ENCODE measurements at places on chromosomes 13 and 19. TPM values are rescaled to one million over a fixed set of nuclear protein-coding genes. Genes with fewer than 3 reads are reported as not detected.

DNA sequence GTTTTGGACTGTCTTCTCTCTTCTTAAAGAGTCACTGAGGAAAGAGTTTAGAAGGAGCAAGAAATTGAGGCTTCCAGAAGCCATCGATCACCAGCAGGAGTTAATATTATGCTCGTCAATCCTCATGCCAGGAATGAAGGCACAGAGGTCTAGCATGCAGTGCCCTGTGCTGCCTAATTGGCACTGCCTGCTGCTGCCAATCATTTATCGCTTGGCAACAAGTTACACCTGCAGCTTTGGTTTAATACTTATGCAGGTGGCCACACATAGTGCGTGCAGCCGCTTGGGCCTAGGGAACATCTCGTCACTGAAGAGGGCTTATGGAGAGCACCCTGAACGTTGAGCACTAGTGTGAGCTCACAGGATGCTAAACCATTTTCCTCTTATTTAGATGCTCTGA lies 2.7 kb upstream of the SOX1 start:
- DNase-seq = no peak

GRCh38 chr19:7817801-7818200 lies 12.2 kb upstream of the EVI5L start:
- DNase-seq = no peak

DNA sequence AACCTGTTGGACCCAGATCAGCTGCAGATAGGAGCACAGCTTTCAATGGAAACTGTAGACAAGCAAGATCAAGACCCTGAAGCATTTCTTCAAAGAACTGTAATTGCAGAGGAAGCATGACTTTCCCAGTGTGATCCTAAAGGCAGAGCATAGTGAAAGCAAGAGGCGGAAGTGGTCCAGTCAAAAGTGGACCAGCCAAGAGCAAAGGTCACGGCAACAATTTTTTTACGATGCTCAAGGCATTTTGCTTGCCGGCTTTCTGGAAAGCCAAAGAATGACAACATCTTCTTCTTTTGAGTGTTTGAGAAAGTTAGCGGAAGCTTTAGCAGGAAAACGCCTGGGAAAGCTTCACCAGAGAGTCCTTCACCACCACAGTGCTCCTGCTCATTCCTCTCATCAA lies 111.6 kb downstream of the RNF17 start:
- no peak for DNase-seq

DNA sequence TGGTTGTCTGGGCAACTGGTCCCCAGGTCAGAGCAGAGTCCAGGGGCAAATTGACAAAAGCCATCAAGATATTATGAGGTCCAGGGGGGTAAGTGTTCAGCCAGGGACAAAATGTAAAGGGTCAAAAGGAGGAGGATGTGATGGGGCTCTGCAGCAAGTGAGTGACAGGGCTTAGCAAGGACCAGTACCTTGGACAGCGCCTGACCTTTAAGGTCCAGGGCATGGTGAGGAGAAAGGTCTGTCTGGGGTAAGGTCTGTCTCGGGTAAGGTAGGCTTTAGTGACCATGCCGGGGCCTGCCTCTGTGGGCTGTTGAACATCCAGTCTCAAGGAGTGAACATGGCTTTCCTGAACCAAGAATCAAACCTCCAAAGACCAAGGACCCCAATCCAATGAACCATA lies 6.3 kb upstream of the ZNF358 start:
- DNase-seq = no peak

DNA sequence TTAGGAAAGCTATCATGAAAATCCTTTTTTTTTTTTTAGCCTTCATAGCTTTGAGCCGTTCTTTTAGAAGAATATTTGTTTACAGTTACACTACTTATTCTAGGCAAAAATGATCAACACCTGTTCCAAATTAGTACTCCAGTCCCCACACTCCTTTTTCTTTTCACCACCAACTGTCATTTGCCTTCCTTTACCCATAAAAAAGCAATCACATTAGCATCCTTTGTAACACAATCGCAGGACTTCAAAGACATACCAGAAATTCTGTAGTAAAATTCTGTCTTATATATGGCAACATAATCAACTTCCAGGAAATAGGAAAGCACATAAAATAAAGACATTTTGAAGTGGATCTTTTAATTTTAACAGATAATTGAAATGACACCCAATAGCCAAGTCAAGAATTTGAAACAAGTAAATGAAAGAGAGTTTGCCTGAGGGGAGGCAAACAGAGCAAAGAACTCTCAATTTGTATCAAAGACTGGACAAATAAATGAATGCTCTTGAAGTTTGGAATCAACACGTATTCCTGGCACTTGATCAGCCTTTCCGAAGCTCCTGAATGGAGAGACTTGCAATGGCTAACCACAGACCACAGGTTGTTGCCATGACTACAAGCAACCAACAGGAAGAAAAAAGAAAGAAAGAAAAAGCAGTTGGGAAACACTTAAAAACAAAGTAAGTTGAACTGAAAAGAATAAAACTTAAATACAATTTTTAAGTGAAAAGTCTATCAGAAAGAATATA lies 206.8 kb downstream of the PCDH9 start:
- DNase-seq = no peak

DNA sequence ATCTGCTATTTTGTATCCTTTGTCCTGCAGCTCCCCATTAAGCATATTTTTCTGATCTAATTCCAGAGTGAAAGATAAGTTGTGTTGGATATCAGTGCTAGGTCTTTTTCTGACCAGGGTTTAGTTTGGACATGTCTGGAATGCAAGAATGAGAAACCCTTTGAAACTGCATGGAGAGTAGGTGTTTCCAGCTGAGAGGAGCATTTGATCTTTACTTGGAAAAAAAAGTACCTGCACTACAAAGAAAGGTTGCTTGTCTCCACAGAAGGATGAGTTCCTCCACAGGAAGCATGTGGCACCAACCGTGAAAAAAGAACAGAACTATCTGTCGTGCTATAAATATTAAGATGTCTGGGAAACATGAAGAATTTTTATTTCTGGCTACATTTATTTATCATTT lies 36.6 kb upstream of the MED4 start:
- no peak for DNase-seq

DNA sequence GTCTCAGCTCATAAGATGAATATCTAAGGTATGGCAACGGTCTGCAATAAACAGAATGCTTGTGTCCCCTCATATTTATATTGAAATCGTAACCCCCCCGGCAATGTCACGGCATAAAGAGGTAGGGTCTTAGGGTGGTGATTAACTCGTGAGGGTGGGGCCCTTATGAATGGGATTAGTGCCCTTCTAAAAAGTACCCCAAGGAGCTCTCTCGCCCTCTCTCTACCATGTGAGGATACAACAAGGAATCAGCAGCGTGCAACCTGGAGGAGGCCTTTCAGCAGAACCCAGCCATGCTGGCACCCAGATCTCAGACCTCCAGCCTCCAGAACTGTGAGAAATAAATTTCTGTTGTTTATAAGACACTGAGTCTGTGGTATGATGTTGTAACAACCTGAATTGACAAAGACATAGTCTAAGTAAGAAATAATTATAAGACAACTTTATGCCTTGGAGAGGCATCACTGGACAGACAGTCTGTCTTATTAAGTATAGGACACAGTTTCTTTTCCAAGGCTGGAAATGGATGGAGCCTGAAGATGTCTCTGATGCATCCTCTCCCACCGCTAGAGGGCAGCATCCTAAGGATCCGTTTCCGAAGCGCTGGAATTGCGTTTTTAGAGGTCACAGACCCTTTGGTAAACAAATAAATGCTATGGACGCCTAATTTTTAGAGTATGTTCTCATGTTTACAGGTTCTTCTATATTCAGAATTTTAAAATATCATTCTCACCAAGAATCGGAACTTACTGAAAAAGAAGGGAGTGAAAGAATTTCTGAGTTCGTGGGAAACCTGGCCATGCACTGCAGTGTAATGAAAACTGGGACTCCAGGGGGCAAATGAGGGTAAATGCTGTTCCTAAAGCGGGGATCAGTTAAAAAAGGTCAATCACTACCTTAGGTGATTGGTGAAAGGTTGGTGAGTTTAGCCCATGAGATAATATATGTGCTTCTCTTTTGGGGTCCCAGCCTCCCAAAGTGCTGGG lies 13.3 kb upstream of the LEUTX start:
- DNase-seq = no peak

DNA sequence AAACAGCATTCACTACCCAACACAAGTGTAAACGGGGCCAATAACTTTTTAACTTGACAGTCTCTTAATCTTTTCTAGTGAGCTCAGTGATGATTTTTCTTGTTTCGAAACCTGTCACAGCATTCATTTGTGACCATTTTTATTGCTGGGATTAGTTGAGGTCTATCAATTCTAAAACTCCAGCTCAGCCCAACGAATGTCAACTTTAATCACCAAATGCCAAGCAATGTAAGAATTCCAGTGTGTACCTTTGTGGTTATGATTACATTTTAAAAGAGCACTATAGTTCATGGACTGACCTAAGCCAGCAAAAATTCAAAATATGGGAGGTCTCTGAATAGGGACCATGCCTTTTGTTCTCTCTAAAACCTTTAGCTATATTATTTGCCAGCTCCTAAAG lies 694.3 kb upstream of the SGCG start:
- DNase-seq = no peak

GRCh38 chr13:38697628-38698333 lies 10.9 kb downstream of the FREM2 start:
- DNase-seq = no peak

DNA sequence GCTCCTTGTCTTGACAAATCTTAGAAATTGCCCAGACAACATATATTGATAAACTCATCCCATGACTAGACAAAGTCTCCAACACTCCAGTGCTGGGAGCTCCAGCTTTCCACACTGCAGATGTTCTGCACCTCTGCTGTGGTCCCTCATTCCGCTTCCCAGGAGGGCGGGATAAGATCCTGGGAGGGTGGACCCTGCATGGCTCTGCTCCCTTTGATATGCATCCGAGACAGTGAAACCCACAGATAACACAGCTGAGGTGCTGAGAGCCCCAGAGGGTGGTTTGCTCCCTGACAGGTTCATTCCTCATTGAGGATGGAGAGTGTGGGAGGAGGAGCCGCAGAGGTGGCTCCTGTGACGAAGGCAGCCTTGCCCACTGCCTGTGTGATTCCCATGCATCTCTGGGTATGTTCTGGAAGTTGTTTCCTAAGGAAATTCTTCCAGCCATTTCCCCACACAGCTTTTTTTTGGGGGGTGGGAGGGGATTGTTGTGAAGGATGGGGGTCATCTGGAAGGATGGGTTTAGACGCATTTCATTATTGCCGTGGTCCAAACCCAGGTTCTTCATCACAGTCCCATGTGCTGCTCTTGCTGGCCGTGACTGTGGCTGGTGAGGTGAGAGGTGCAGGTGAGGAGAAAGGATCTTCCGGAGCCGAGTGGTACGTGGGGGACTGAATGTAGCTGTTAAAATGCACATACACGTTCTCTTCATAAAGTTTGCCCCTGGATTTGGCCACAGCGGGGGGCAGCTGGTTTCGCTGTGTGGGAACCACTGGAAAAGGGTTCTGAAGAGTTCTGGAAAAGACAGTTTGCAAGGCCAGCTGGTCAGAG lies 46.4 kb downstream of the SLC7A9 start:
- DNase-seq = peak; percentile 67

- peak; percentile 97 for DNase-seq
Measured at GRCh38 chr19:10334588-10335351, 1.4 kb upstream of the RAVER1 start.

DNA sequence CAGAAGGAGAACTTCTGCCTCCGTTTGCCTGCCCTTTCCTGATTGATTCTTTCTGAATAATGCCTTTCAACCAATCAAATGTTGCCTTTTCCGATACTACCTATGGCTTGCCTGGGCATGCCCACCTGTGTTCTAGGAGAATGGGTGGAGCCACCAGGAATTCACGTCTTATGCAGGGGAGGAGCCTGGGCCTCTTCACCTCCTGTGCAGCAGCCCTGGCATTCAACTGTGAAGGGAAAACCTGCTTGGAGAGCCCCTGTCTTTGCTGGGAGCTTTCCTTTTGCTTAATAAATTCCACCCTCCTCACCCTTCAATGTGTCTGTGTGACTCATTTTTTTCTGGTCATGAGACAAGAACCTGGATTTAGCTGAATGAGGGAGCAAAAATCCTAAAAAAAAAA lies 730.7 kb downstream of the UQCRFS1 start:
- DNase-seq = no peak

- no peak for DNase-seq
Measured at GRCh38 chr19:39253374-39254149, 4.9 kb upstream of the IFNL4 start.

GRCh38 chr19:10189616-10190015 lies 5.1 kb downstream of the DNMT1 start:
- no peak for DNase-seq

DNA sequence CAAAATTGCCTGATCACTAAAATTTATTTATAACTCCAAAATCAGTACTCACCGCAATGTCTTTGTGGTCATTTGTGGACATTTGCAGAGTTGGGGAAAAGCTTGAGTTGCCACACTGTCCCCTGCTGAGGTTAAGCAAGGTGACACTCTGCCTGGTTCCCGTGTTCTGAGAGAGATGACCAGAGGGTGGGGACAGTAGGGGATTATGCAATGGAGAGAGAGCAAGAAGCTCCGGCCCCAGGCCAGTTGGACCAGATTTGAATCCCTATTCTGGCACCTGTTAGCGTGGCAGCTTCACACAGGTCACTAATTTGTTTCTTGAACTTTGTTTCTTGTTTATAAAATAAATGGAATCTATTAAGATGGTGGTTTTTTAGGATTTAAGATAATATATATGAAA lies 17.8 kb downstream of the ERCC5 start:
- no peak for DNase-seq

GRCh38 chr13:31807090-31807541 lies 67.8 kb downstream of the RXFP2 start:
- no peak for DNase-seq

- no peak for DNase-seq
Measured at GRCh38 chr19:42197375-42197817, 20.1 kb downstream of the DEDD2 start.

DNA sequence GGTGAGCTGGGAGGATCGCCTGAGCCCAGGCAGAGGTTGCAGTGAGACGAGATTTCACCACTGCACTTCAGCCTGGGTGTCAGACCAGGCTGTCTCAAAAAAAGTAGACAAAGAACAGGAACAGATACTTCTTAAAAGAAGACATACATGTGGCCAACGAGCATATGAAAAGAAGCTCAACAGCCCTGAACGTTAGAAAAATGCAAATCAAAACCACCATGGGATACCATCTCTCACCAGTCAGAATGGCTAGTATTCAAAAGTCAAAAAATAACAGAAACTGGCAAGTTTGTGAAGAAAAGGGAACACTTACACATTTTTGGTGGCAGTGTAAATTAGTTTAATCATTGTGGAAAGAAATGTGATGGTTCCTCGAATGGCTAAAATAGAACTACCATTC lies 3.0 kb upstream of the LGALS14 start:
- DNase-seq = no peak

GRCh38 chr19:5030136-5030820 lies 61.4 kb downstream of the KDM4B start:
- no peak for DNase-seq

GRCh38 chr19:1272423-1273262 lies 2.7 kb upstream of the FAM174C start:
- DNase-seq = no peak

GRCh38 chr19:40888191-40888590 lies 6.2 kb upstream of the CYP2A7 start:
- DNase-seq = no peak

ODAD3 gene
- 0.35 TPM for total RNA-seq

REEP6 gene
- total RNA-seq = 7.4 TPM

NANOS2 gene
- not detected for total RNA-seq

CALR3 gene
- total RNA-seq = not detected

ARHGAP33 gene
- total RNA-seq = 2.7 TPM

KLF1 gene
- total RNA-seq = not detected

NLRP4 gene
- total RNA-seq = not detected

BICRA gene
- 14.5 TPM for total RNA-seq

AMH gene
- 0.93 TPM for total RNA-seq

Data from mesenteric fat pad (tissue), 1 donor.